Calu3 (cell line): ENCODE measurements at places on chromosomes 12 and 14. TPM values are rescaled to one million over a fixed set of nuclear protein-coding genes. Genes with fewer than 3 reads are reported as not detected.

- no peak overlapping the region for H3K4me3 ChIP-seq
- no peak overlapping the region for H3K27ac ChIP-seq
- H3K36me3 ChIP-seq, result no peaks in the 10 kb centered on the region
- peak; percentile 51 for DNase-seq
Measured at GRCh38 chr12:100827901-100828520, 33.4 kb downstream of the ANO4 start.

DNA sequence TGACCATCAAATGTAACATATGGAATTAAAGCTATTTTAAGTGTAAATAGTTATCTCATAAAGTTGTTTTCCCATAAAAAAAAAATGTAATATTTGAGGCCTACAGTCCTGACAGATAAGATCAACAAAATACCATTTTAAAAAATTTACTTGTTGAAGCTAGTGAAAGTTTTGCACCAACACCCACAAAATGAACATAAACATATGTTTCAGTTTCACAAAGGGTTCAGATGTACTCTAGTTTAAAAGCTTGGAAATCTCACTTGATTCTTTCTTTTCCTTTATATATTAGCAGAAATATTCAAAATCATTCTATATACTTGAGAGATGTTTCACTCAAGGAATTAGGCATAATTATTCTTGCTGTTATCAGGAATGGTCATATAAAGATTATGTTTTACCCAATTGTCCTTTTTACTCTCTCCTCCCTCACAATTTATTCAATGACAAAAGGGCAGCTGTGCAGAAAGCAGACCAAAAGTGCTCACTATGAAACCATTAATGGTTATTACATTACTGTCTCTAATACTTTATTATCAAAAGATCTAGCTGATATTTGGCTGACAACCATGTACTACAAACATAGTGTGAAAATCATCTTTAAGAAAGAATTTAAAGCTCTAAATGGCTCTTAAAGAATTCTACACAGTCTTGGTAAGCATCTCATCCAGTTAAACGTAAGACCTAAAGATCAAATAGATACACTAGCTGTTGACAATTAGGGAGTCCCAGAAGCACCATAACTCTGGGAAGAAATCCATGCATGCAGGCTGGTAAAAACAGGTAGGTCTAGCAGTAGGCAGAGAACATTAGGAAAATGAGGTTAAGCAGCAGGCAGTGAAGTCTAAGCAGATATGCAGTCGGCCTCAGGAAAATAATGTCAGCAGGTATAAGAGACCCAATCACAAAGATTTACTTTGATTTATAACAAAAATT, 28.8 kb downstream of the KIF21A start:
- no peaks in the 10 kb centered on the region for H3K4me1 ChIP-seq
- no peaks in the 10 kb centered on the region for H3K27me3 ChIP-seq
- no peak overlapping the region for H3K4me3 ChIP-seq
- H3K27ac ChIP-seq, result no peak overlapping the region
- H3K36me3 ChIP-seq, result no peaks in the 10 kb centered on the region

GRCh38 chr14:25756876-25757275, 706.9 kb upstream of the STXBP6 start:
- H3K27me3 ChIP-seq, result no peaks in the 10 kb centered on the region
- no peak overlapping the region for H3K27ac ChIP-seq

GRCh38 chr14:93007225-93007997, 84.5 kb downstream of the CHGA start:
- no peak overlapping the region for H3K4me3 ChIP-seq
- H3K27me3 ChIP-seq, result no peaks in the 10 kb centered on the region
- peaks cover 6% of the 10 kb centered on the region for H3K36me3 ChIP-seq
- peaks cover 27% of the 10 kb centered on the region for H3K4me1 ChIP-seq
- no peak for DNase-seq

DNA sequence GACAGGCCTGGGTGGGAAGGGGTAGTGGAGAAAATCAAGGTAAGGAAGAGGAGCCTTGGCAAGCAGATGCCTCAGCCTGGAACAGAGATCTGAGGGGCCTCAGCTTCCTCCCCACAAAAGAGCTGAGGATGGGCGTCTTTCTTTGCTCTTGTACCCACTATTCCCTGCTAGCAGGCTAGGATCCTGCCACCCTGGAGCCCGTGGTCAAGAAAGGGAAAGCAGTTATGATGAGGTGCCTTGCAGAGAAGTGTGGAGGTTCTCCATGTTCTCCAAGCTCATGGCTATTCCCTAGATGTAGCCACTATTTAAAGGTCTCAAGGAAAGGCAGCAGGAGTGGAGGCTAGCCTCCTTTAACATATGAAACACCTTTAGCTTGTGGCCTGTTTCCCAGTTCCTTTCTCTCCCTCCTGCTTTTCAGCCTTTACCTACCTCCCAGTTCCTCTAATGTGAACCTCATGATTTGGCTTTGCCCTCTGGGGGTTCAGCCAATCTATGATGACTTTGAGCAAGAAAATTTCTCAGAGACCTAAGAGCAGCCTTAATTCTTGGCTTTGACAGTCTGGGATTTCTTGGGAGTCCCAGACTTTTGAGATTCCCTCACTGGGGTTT, 1.1 kb downstream of the IKZF4 start:
- H3K36me3 ChIP-seq, result peaks cover 7% of the 10 kb centered on the region
- no peaks in the 10 kb centered on the region for H3K4me1 ChIP-seq
- H3K27me3 ChIP-seq, result no peaks in the 10 kb centered on the region
- no peak overlapping the region for H3K27ac ChIP-seq
- H3K4me3 ChIP-seq, result no peak overlapping the region

DNA sequence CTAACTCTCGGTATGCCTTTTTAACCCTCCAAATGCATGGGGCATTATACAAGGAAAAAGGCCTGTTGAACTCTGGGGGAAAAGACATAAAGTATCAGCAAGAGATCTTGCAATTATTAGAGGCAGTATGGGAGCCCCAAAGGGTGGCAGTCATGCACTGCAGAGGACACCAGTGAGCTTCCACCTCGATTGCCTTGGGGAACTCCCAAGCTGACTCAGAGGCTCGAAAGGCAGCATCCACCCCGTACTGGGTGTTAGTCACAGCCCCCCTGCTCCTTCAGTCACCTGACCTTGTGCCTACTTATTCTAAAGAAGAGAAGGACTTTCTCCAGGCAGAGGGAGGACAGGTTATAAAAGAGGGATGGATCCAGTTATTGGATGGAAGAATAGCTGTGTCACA, 781.4 kb upstream of the TMEM132C start:
- peaks cover 13% of the 10 kb centered on the region for H3K4me1 ChIP-seq
- no peak overlapping the region for H3K27ac ChIP-seq
- H3K4me3 ChIP-seq, result no peak overlapping the region
- no peaks in the 10 kb centered on the region for H3K27me3 ChIP-seq

DNA sequence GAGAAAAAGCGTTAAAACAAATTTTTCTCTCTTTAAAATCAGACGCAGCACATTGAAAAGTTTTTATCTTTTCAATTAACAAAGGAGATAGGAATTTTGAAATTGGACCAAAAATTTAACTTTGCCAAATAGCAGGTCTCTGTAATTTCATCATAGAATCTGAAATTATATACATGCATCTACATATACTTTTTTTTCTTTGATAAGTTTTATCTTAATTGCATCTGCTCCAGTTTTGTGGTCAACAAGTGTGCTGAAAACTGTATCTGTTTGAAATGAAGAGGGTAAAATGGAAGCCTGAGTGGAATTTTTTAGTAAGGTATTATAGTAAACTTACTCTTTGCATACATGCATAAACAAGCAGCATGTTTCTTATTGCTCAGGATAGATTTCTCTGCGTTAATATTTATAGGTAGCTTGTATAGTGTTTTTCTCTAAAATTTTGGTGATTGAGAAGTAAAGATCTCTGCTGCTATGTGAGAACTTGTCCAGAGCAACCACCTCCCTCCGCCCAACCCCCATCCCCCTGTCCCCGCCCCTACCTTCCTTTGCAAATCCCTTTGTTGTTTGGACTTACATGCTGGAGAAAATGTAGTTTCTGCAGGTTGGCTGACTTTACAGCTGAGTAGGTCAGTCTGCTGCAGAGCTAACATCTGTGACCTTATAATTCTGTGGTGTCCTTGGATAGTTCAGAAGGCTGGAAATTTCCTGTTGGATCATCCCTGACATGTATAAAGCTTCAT, 64.6 kb downstream of the VRK1 start:
- H3K4me3 ChIP-seq, result no peak overlapping the region
- peaks cover 12% of the 10 kb centered on the region for H3K4me1 ChIP-seq
- H3K27ac ChIP-seq, result no peak overlapping the region
- H3K27me3 ChIP-seq, result no peaks in the 10 kb centered on the region
- peaks cover 19% of the 10 kb centered on the region for H3K36me3 ChIP-seq

GRCh38 chr14:67564236-67564635, 31.1 kb downstream of the PLEKHH1 start:
- H3K4me3 ChIP-seq, result no peak overlapping the region
- no peaks in the 10 kb centered on the region for H3K27me3 ChIP-seq
- H3K36me3 ChIP-seq, result no peaks in the 10 kb centered on the region

DNA sequence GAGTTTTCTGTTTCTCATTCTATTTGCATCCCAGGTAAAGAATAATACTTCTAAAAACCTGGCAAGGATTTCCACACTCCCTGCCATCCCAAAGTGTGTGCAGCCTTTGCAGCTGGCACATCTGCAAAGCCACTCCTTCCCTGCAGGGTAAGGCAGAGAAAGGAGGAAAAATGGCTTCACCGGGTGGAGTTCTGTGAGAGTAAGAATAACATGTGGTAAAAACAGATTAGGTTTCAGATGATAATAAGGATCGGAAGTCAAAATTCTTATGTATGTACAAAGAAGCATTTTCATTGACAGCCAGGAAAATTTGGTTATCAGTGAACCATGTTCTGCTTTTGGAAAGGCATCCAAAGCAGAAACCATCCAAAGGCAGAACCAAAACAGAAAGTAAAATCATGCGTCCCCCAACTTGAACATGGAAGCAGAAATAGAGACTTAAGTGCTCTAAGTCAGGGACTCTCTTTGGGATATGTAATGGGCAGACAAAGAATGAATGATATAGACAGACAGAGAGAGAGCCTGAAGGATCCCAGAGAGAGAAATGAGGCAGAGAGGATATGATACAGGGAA, 192.6 kb upstream of the CCDC196 start:
- H3K27me3 ChIP-seq, result peaks cover 36% of the 10 kb centered on the region
- no peak overlapping the region for H3K4me3 ChIP-seq
- no peak overlapping the region for H3K27ac ChIP-seq
- DNase-seq, result no peak
- H3K4me1 ChIP-seq, result no peaks in the 10 kb centered on the region

DNA sequence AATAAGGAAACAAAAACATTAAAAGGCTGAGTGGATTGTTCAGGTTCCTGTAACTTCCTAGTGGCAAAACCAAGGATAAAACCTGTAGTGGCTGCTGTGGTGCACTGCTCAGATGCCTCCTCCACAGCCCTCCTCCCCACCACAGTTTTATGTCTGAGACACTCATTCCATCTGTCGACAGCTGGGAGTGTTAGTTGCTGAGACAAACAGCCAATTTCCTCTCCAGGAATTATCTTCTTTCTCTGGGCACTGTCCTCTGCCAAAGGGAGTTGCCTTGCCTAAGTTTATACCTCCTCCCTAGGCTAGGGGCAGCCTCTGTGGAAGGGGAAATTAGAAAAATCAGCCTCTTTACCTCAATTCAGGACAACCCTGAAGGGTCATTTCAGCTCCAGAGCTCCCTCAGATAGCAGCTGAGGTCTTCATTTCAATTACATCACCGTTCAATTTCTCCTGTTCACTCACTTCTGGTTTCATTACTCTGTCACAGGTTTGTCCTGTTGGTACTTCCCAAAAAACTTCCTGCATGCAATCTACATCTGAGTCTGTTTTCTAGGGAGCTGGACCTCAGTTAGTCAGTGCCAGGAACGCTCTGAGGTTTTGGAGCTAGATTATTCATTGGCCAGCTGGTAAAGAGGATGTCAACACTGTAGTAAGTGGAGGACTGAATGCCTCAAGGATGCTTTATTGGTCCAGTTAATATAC, 74.9 kb upstream of the ATP2B1 start:
- H3K36me3 ChIP-seq, result no peaks in the 10 kb centered on the region
- no peak overlapping the region for H3K4me3 ChIP-seq
- H3K4me1 ChIP-seq, result no peaks in the 10 kb centered on the region

CLIP1 gene
- 95.3 and 109 TPM in 2 replicates for total RNA-seq

STAC3 gene
- 5.0 and 7.0 TPM in 2 replicates for total RNA-seq

GRCh38 chr12:25771041-25771440, 187.4 kb upstream of the RASSF8 start:
- H3K4me3 ChIP-seq, result no peak overlapping the region
- no peaks in the 10 kb centered on the region for H3K36me3 ChIP-seq
- DNase-seq, result no peak

DNAJC22 gene
- total RNA-seq, result 9.6 and 15.7 TPM in 2 replicates

ZNF10 gene
- 19.1 and 23.0 TPM in 2 replicates for total RNA-seq

- no peak overlapping the region for H3K4me3 ChIP-seq
- no peaks in the 10 kb centered on the region for H3K4me1 ChIP-seq
- no peak for DNase-seq
- H3K36me3 ChIP-seq, result no peaks in the 10 kb centered on the region
- H3K27ac ChIP-seq, result no peak overlapping the region
Measured at GRCh38 chr14:85580536-85581140, 50.7 kb downstream of the FLRT2 start.
